ENCODE measurements at places on chromosomes 12 and 14.

DNA sequence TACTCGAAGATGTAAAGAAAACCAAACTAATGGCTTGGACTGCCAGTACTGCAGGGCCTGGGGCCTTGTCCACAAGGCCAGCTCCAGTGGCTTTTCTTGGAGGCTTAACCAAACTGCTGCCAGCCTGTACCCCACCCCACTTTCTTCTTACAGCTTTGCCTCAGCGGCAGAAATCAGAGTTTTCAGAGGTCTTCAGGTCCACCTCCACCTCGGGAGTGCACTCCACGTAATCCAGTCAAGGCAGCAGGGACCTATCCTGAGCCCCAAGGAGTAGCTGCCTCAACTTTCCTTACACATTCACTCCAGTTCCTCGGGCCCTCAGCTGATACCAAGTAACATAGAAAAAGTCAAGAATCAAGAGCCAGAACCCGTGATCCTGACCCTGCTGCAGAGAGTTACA, 19.6 kb downstream of the PRMT8 start:
- no peak for DNase-seq

GRCh38 chr12:52390739-52391617, 5.5 kb upstream of the KRT84 start:
- peak; percentile 31 for DNase-seq

GRCh38 chr14:32709027-32709426, 229.7 kb upstream of the NPAS3 start:
- no peak for DNase-seq

DNA sequence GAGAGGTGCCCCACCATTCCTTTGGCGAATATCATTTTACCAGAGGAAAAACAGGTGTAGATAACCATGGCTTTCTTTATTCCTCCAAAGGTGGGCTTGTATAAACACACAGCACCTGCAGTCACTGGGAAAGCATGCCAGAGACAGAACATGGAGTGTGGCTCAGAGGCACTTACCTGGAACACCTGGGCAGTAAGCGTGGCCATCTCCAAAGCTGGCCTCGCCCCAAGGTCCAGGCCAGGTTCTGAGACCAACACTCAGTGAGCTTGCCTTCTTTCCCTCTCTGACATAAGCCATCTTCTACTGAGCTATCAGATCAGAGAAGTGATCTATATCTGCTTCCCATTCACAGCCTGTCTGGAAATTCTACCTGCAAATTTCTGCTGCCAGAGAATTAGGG, 70.5 kb downstream of the NUAK1 start:
- DNase-seq = no peak

- no peak for DNase-seq
Observed at GRCh38 chr12:26839512-26839911, 6.5 kb upstream of the ITPR2 start.

GRCh38 chr14:23704890-23705289, 68.7 kb downstream of the DHRS2 start:
- DNase-seq = peak; percentile 11

DNA sequence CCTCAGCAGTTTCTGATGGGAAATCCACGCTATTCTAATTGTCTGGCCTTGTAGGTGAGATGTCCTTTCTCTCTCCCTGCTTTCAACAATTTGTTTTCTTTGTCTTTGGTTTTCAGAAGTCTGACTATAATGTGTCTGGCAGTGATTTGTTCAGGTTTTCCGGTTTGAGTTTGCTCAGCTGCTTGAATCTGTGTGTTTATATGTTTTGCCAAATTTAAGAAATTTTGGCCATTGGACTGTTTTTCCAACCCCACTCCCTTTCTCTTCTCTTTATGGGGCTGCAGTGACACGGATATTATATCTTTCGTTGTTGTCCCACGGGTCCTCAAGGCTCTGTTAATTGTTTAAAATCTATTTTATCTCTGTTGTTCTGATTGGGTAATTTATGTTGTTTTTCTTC, 105.0 kb downstream of the ADGRD1 start:
- DNase-seq = no peak

- no peak for DNase-seq
Observed at GRCh38 chr12:116143909-116144308, 133.6 kb downstream of the MED13L start.

- DNase-seq = no peak
Observed at GRCh38 chr12:88413646-88414045, 166.6 kb downstream of the KITLG start.

DNA sequence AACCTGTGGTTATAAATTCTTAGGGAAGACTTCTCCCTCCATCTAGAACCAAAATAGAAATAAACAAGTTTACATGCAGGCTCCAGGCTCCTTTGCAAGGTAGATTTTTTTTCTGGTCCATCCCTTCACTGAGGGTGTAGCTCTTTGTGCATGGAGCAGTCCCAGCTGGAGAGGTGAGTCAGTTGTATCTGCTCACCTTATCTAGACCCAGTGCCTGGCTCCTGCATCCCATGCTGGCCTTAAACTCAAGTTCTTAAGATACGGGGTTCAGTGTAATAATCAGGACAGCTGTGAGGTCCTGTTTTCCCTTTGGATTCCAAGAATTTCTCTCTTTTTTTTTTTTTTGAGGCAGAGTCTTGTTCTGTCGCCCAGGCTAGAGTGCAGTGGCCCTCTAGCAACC, 14.8 kb downstream of the ATP6V0A2 start:
- no peak for DNase-seq

DNA sequence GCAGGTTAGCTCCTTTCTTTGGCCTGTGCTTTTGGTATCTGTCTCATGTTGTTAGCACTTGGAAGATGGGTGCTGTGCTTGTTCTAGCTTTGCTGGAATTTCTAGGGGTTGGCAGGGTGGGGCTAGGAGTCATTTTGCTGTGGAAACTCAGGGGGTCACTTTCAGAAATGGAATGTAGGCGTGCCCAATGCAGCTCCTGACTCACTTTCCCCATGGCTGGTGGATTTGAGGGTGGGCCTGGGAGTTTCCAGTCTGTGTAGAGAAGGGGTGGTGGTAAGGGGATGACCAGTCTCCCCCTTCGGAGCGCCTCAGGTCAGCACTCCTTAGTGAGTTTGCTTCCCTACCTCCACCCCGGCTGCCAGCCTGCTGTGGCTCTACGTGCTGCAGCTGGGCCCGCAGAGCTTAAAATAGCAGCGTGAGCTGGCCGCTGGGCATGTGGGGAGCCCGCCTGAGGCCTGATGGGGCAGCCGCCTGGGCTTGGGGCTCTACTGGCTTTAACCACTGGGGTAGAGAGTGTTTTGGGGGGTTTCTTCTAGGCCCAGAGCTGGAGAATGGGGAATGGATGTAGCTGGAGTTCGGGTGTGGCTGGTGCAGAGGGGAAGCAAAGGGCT, 108.2 kb downstream of the TSPAN9 start:
- DNase-seq = no peak

GRCh38 chr14:99118046-99118721, 153.8 kb downstream of the BCL11B start:
- no peak for DNase-seq

- no peak for DNase-seq
Observed at GRCh38 chr14:36506732-36507614, 13.1 kb downstream of the NKX2-1 start.

DNA sequence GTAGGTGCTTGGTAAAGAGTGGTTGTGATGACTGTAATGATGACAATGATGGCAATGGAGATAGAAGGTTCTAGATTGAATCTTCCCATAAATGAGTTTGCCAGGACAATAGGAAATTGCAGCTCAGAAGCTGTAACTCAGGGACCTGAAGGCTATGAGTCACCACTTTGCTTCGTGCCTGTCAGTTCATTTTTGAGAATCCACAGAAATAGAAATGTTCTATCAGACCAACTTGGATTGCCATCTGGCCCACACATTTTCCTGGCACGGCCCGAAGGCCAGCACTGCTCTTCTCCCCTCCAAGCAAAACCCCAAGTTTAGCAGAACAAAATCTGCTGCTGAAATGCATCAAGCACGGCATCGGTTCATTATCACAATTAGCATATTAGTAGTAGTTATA, 1127.0 kb downstream of the BCL11B start:
- no peak for DNase-seq

- DNase-seq = no peak
Observed at GRCh38 chr12:53059434-53060063, 9.7 kb downstream of the TNS2 start.

GRCh38 chr12:117035287-117035686, 63.9 kb downstream of the TESC start:
- no peak for DNase-seq

GRCh38 chr12:130429656-130430505, 92.2 kb downstream of the PIWIL1 start:
- no peak for DNase-seq

- no peak for DNase-seq
Observed at GRCh38 chr12:130044991-130045621, 117.2 kb upstream of the FZD10 start.

- DNase-seq = no peak
Observed at GRCh38 chr12:117818400-117818799, 150.4 kb downstream of the KSR2 start.

DNA sequence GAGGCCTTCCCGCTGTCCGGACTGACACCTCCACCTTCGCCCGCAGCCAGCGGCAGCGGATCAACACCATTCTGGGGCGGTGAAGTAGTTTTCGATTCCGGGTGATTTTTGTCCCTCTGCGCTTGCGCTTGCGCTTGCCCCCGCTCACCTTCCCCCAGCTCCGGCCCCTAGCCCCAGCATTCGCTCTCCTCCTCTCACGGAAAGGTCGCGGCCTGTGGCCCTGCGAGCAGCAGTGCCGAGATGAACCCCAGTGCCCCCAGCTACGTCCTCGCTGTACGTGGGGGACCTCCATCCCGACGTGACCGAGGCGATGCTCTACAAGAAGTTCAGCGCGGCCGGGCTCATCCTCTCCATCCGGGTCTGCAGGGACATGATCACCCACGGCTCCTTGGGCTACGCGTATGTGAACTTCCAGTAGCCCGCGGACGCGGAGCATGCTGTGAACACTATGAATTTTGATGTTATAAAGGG, 22.7 kb upstream of the SRGAP1 start:
- DNase-seq = no peak

DNA sequence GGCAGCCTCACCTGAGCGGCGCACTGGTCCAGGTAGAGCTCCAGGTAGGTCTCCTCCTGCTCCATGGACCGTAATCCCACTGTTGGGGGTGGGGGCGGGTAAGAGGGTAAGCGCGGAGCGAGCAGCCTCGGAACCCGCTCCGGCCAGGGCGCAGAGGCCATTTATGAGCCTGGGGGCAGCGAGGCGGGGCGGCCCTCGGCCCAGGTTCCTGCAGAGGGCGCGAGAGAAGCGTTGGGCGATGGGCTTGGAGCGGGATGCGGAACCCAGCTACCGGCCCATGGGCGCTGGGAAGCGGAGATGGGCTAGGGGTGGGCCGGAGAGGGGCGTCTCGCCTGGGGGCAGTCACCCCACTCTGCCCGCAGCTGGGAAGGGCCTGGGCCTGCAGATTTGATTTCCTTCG, at the start of gene TBPL2:
Gene TBPL2 (minus strand): TSS at position 232 of the 400 bp plus-strand sequence. CDS start 167 bp downstream, at position 65.
- DNase-seq = no peak

DNA sequence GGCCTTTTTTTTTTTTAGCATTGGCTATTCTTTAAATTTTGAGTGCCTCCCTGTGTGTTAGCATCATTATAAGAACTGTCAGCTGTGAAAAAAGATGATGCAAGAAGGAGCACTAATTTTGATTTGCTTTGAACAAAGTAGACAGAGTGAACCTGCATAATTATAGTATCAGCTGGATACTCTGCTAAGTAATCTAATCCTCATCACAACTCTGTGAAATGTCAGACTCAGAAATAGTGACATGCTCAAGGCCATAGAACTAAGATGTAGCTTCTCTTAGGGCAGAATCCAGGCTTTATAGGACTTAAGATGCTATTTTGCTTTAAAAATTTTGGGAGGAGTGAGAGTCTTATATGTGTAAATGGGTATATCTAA, 31.9 kb downstream of the FBXO34 start:
- no peak for DNase-seq

DNA sequence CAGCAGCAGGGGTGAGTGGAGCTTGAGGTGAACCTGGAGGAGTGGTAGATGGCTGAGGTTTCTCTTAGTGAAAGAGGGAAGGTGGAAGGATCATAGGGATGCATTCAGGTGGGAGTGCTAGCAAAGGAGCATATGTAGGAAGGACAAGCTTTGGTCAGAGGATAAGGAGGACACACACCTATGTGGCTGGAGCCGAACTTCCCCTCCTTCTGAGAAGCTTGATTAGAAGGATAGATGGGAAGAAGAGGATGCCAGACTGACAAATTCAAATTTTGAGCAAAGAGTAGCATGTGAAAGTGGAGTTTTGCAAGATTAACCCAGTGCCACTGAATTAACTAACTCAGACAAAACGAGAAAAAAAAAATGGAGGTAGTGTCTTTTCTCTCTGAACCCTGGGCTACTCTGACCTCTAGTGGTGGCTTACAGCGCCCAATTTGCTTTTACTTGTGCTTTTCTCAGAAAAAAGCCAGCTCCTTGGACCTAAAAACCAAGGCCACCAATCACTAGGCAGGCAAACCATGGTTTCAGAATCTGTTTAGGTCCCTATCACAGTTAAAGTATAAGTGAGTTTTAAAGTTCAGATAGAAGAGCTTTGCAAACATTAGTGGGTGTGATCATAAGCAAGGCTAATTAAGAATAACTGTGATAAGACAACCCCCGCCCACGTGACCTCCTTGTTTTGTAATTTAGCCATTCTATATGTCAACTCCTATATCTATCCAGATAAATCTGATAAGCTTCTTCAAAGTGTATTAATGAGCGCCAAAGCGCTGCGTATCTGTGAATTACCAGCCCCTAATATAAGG, 15.5 kb downstream of the EMP1 start:
- peak; percentile 82 for DNase-seq

- peak; percentile 48 for DNase-seq
Observed at GRCh38 chr12:47829584-47829983, 9.9 kb upstream of the HDAC7 start.

DNA sequence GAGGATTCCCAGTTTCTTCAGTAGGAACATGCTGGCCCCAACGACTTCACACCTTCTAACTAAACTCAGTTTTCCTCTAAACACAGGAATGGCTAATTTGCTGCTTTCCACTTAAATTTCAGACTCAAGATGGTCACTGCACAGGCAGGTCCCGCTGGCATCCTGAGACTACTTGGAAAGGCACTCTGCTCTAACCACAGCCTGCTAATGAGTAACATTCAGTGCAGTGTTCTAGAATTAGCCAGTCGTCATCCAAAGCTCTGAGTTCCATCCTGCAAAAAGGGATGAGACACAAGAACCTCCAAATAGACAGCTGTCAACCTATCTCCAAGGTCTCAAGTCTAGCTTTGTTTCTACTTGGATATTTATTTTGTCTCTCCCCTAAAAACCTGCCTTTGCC, 6.0 kb downstream of the CCDC92 start:
- no peak for DNase-seq

GRCh38 chr12:18254081-18254480, 7.2 kb upstream of the PIK3C2G start:
- DNase-seq = no peak

DNA sequence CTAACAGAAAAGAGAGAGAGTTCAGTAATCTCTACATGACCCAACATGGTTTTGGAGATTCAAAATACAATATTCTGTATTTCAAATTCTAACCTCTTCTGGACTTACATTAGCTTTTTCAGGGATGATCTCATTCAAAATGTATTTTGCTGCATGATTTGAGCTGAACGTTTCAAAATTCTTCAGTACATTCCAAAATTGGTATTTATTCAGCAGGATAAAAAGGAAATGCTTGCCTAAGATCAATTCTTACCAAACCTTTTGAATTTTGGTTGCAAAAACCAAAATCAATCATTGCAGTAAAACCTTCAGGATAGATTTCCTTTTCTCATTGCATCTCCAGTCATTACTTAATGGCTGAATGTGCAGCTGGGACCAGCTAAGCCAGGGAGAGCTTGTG, 1761.3 kb upstream of the SEL1L start:
- DNase-seq = no peak

Measured in hematopoietic multipotent progenitor cell treated with erythropoietin and hydrocortisone succinate and interleukin-3 and kit ligand, for 8 days (in vitro differentiated cells).